ENCODE measurements at places on chromosomes 12 and 14.

DNA sequence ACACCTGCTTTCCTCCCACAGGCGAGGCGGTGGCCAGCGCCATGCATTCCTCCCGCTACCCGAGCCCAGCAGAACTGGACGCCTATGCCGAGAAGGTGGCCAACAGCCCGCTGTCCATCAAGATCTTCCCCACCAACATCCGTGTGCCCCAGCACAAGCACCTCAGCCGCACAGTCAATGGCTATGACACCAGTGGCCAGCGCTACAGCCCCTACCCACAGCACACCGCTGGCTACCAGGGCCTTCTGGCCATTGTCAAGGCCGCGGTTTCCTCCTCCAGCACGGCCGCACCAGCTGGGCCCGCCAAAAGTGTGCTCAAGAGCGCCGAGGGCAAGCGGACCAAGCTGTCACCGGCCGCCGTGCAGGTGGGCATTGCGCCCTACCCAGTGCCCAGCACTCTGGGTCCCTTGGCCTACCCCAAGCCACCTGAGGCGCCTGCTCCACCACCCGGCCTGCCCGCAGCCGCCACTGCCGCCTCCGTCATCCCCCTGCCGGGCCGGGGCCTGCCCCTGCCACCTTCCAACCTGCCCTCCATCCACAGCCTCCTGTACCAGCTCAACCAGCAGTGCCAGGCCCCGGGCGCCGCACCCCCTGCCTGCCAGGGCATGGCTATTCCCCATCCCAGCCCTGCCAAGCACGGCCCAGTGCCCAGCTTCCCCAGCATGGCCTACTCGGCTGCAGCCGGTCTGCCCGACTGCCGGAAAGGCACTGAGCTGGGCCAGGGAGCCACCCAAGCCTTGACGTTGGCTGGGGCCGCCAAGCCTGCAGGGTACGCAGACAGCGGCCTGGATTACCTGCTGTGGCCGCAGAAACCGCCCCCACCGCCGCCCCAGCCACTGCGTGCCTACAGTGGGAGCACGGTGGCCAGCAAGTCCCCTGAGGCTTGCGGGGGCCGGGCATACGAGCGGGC, 54.6 kb downstream of the FAM222A start:
- no peak for DNase-seq

GRCh38 chr12:124633365-124634362, 66.3 kb upstream of the NCOR2 start:
- no peak for DNase-seq

DNA sequence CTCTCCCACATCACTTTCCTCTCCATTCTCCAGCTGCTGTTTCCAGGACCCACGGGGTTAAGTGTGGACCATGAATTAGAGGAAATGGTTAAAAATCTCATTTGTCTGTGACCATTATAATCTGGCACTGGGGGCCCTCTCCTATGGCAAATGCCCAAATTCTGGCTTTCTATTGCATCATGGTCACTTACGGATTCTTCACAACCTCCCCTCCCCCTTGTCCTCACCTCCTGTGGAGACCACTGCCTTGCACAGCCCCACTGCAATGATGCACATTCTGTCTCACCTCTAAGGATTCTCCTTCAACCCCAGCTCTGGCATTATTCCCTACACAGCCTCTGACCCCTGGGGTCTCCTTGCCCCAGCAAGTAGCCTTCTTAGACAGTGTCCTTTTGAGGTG, 18.9 kb downstream of the BCAT1 start:
- DNase-seq, result no peak

GRCh38 chr14:33035416-33036194, 96.9 kb downstream of the NPAS3 start:
- DNase-seq, result no peak

GRCh38 chr12:1632702-1633101, 3.7 kb downstream of the WNT5B start:
- no peak for DNase-seq

DNA sequence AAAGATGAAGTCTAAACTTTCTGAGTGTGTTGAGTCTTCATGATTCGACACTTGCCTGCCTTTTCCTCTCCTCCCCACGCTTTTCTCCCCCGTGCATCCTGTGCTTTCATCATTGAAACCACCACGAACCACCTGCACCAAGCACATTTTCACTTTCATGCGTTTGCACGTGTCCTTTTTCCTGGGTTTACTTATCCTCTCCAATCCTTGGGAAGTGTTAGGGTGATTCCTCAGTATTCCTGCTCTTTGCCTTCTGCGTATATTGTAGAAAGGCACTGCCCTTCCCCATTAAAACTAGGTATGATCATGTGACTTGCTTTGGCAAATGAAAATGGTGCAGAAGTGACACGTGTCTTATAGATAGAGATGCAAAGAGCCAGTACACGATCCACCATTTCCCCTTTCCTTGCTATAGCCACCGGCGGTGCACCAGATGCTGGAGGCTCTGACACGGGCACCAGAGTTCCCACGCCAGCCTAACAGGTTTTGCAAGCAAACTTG, 106.6 kb downstream of the BRMS1L start:
- no peak for DNase-seq

DNA sequence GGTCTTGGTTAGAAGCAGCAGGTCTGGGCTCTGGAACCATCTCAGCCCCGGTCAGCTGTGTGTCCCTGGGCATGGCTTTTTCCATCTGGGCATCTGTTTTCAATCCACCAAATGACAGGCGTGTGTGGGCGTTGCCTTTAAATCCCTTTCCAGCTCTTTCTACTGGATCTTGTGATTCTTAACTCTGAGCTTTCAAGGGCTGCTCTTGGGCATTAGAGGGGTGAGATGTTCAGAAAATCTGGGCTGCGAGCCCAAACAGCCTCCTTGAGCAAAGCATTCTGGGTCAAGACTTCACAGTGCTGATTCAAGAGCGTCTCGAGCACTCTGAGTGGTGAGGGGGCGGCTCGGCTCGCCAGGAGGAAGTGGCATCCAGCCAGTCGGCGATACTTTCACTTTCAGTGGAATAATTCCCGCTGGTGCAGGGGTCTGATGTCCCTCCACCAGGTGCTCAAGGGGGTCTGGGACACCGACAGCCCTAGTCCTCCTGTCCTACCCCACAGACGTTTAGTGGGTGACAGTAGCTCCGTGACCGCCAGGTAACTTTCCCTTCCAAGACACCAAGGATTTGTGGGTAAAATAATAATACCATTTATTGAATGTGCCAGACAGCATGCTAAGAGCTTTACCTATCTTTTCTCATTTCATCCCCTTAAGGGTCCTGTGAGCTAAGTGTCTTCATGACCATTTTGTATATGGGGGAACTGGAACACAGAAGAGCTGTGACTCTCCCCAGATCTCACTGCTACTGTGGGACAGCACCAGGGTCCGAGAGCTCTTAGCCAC, 114.0 kb downstream of the PLXNC1 start:
- no peak for DNase-seq

GRCh38 chr14:26332966-26333365, 264.9 kb downstream of the NOVA1 start:
- DNase-seq, result no peak

GRCh38 chr14:96354246-96354645, 8.9 kb downstream of the ATG2B start:
- DNase-seq, result no peak

GRCh38 chr12:41188058-41188840, at the start of gene PDZRN4:
TSS of gene PDZRN4 (plus strand) at chr12:41188320.
- DNase-seq, result no peak

DNA sequence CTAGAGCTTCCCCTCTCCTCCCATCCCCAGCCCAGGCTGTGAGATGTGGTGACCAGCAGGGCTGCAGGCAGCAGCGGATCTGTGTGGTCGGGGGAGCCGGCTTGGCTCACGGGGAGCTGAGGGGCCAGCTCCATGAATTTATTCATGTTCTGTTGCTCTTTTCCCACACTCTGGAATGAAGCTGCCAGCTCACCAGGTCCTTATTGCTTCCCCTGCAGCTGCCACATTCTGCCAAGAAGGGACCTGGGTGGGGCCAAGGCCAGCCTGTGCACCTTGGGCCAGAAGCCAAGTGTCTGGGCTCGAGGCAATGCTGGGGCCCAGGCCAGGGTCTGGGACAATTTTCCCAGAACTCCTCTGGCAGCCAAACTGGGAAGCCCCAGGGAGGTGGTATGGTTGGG, 2.5 kb upstream of the C1QL4 start:
- no peak for DNase-seq

Measured in SK-MEL-5 (cell line).